ENCODE measurements at places on chromosomes 3 and 15.

DNA sequence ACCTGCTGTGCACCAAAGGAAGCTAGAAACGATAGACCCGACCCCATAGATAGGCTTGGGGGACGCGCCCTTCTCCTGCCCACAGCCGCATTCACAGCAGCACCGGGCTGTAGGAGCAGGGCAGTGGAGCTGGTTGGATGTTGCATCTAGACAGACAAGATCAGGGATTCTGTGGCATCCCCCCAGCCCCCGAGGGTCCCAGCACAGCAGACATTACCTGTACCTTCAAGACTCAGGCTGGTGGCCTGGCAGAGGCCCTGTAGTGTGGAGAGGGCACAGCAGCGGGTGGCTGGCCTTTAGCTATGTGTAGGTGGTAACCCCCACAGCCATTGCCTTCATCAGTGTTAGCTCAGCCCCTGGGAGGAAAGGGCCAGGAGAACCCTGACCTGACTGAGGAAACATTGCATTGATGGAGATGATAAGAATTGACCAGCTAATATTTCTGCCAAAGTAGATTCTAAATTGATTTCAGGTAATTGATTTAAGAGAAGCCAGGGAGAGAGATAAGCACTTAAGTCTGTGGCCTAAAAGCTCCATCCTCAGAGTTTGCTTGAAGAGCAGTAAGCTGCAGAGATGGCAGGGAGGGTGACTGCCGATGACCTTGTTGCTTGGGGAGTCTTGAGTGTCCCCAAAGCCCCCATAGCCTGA is 269.4 kb downstream of the TLE3 start:
- DNase-seq = no peak

GRCh38 chr3:119637679-119638477 is 22.5 kb downstream of the POPDC2 start:
- DNase-seq = no peak

DNA sequence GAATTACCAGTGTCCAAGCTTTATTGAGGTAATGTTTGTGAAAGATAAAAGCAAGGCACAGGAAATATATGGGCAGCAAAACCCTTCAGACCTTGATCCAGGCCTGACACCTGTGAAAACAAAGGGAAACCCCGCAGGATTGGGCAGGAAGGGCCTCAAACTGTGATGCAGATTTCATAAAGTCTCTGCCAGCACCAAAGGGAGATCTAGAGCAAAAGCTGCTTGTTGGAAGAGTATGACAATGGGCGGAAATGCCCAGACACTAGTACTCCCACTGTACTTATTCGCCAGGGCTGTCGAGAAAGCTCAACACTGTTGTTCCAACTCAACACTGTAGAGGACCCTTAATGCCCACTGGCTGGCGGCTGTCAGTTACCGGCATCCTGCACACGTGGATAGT is 207.9 kb downstream of the CD47 start:
- DNase-seq = no peak

GRCh38 chr3:138389841-138390581 is 41.6 kb downstream of the MRAS start:
- no peak for DNase-seq

DNA sequence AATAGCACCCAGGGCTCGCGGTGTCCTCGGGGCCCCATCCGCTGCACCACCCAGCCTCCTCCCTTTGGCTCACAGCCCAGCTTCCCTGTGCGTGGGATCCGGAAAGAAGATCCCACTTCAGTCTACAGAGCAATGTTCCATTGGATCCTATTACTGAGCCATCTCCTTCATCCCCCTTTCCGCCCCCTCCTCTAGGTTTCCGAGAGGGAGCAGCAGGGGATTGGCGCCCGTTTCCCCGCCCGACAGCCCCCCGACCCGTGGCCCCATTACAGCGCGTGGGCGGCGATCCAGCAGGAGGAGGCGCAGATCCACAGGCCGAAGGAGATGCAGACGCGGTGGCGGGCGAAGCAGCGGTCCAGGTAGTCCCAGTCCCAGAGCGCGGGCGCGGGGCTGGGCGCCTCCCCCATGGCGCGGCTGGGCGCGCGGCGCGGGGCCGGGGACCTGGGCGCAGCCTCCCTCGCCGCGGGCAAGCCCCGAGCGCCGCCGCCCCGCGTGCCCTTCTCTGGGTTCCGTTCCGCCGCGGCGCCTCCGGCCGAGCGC is 340 bp downstream of the TMEM44 start:
- peak; percentile 1 for DNase-seq

DNA sequence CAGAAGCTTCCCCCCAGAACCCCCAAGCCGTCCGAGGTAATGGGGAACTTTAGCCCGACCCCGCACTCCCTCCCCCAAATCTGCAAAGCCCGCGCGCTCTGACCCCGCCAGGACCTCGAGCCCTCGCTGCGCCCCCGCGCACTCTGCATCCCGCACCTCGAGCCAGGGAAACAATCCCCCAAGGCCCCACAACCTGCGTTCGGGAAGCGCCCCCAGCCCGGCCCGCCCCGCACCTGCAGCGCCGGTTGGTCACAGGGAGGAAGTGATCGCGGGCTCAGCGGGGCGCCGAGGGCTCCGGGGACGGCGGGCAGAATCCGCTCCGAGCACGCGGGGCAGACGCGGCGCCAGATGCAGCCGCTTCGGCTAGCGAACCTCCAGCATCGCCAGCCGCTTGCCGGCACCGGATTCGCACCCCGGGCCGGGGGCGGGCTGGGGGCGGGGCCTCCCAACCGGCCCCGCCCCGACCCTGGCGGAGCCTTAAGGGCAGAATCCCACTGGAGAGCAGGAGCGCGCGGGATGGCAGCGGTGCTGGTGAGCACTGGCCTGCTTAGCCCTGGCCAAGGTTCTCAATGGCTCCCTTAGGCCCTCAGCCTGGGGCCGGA is at the start of gene CAMKV:
Gene CAMKV, minus strand, starts transcription at position 382 of the 602 bp plus-strand sequence. CDS start 7,518 bp downstream, outside the sequence.
- DNase-seq = no peak

- DNase-seq = no peak
Measured at GRCh38 chr3:30655187-30655812, 48.9 kb downstream of the TGFBR2 start.

GRCh38 chr3:129476586-129476985 is 36.6 kb downstream of the IFT122 start:
- no peak for DNase-seq

GRCh38 chr15:48992096-48992495 is 28.4 kb upstream of the SHC4 start:
- no peak for DNase-seq

- DNase-seq = no peak
Measured at GRCh38 chr15:90982135-90982534, 12.2 kb downstream of the PRC1 start.

GRCh38 chr3:69051756-69052471 is at the start of gene TMF1:
Gene TMF1 (minus strand): TSS chr3:69052333. CDS start chr3:69052086, 247 bp downstream.
- peak; percentile 96 for DNase-seq

DNA sequence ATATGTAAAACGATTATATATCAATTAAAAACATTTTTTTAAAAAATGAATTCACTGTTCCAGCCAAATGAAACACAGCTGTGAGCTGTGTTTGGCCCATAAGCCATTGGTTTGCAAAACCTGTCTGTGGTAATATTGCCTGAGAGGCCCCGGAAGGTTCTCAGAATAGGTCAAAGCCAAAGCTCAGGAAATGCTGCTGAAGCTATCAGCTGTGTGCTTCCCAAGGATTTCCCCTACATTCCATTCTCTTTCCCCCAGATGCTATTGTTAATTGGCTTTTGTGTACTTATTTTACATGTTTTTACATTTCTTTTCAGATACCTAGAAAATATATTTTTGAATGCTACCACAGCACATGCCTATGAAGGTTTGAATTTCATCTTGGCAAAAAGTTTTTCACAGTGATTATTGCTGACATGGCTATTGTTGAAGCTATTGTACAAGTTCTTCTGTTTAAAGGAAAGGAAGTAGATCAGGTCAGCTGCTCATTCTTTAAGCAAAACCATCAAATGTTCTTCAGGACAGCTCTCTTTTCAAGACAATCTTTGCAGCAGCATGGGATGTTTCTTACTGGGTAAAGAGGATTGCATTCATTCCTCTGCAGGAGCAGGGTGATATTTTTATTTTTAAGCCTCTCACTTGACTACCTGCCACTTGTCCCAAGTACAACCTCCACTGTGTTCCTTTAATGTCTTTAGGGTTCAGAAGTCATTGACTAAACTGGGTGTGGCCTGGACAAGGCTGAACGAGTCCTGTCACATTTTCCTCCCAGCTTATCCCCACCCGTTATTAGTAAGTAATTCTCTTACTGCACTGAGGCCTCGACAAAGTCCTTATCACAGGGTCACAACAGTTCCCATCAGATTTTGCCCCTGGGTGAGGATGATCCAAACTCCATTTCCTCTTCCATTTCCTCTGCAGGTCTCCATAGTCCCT is 26.3 kb upstream of the BNC1 start:
- DNase-seq = no peak

- DNase-seq = no peak
Measured at GRCh38 chr3:49022688-49023171, 809 bp downstream of the NDUFAF3 start.

- no peak for DNase-seq
Measured at GRCh38 chr3:94778289-94778688, 715.4 kb downstream of the NSUN3 start.

- no peak for DNase-seq
Measured at GRCh38 chr15:41513506-41514227, at the start of gene LTK. Gene LTK (minus strand): TSS chr15:41513827. CDS start chr15:41513709, 118 bp downstream.

- no peak for DNase-seq
Measured at GRCh38 chr3:37810848-37811247, 50.8 kb upstream of the CTDSPL start.

DNA sequence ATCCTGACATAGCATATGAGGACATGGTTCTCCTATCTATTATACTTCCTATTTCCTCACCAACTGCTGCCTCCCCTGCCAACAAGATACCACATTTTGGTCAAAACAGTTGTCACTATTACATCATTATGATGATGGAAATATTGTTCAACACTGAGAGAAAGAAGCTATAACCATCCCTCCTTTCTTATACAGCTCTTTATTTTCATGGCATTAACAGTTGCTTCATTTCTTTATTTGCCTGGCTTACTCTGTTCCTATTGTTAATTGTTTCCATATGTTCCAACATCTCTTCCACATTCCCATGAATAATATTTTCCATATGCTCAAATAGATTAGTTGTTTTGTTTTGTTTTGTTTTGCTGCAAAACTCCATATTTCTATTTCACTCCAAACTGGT is 40.8 kb upstream of the FILIP1L start:
- no peak for DNase-seq

DNA sequence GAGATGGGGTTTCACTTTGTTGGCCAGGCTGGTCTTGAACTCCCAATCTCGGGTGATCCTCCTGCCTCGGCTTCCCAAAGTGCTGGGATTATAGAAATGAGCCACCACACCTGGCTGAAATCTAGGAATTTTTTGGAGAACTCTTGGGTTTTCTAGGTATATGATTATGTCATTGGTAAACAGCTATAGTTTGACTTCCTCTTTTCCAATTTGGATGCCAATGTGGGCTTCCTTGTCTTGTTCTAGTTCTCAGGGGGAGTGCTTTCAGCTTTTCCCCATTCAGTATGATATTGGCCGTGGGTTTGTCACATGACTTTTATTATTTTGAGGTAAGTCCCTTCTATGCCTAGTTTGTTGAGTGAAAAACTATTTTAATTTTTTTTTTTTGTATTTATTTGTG is 17.9 kb downstream of the KCNMB3 start:
- DNase-seq = no peak

GRCh38 chr3:45572755-45573154 is 21.8 kb upstream of the LIMD1 start:
- no peak for DNase-seq

DNA sequence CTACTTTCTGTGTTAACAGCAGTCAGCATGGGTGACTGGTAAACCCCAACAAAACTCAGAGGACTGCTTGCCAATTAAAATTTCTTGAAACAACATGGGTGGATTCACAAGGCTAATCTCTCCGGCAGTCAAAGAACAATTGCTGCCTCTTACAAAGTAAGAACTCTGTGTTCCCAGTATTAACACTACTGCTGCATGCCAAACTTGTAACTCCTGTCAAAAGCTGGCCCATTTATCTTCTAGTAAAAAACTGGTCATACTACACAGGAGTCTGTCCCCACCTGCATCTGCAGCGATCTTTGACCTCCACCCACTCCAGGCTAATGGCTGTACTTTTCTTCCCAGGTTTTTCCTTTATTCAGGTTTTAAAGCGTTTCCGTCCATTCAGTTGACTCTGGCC is 8.7 kb upstream of the ZNF589 start:
- DNase-seq = no peak

GRCh38 chr3:124360563-124360962 is 368.6 kb upstream of the ROPN1 start:
- DNase-seq = no peak

- DNase-seq = no peak
Measured at GRCh38 chr3:187291512-187292132, at the start of gene MASP1. Gene MASP1 (minus strand): TSS chr3:187291737. CDS start chr3:187291632, 105 bp downstream.

DNA sequence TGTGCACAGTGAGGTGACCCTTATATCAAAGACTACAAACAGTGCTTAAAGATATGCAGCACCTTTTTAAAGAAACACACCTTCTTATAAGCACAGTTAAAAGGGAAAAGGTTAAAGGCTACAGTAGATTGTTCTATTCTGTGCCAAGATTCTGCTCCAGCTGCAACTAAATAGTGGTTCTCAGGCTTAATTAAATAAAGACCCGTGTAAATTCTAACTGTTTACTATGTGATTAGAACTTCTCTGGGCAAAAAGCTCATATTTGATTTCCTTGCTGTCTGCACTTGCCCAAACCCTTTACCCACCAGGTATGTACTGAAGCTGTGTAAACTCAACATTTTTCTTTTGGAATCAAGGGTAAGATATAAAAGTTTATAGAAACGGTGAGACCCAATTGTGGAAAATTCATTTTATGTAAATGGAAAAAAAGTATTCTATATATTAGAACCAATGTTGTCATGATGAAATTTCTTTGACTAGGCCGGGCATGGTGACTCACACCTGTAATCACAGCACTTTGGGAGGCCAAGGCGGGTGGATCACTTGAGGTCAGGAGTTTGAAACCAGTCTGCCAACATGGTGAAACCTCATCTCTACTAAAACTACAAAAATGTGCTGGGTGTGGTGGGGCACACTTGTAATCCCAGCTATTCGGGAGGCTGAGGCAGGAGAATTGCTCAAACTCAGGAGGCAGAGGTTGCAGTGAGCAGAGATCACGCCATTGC is 230.6 kb downstream of the MECOM start:
- no peak for DNase-seq

DNA sequence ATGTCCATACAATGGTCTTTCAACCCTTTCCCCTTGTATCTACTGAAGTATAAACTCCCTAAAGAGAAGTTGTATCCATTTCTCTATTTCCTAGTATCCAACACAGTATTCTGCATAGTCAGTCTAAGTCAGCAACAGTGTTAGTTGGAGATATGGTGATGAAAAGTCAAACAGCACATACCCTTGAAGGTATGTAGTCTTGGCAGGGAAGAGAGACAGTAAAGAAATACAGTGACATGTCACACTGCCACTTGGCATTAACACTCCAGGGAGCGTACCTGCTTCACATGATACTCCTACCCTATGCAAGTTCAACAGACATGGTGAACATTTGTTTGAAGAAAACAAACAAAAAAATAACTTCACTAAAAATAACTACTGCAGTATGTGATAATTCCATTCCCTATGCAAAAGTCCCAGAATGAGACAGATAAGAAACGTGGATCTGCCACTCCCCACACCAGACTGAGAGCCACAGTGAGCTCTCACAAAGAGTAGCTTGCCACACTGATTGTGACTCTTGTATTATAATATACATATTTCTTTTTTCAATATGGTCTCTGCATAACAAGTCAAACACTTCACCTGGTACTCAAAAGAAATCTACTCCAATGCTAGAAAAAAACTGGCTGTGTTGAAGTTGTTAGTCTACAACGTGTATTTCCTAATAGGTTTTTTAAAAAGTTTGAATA is 5.9 kb downstream of the PDCD10 start:
- no peak for DNase-seq

- no peak for DNase-seq
Measured at GRCh38 chr15:58384667-58385066, 47.1 kb upstream of the LIPC start.

- DNase-seq = no peak
Measured at GRCh38 chr3:38558864-38559263, 62.7 kb downstream of the EXOG start.

Data from stimulated activated CD8-positive, alpha-beta memory T cell treated with anti-CD3 and anti-CD28 coated beads, Interleukin-7, amount 100 ng/mL, for 48 hours (primary cell).